ENCODE measurements at places on chromosomes 3 and 15. TPM values are rescaled to one million over a fixed set of nuclear protein-coding genes. Genes with fewer than 3 reads are reported as not detected.

The VEPH1 gene
- total RNA-seq: 0.21 TPM

The STRA6 gene
- 25.8 TPM for total RNA-seq

The LRCH3 gene
- total RNA-seq: 70.2 TPM

The TTLL13 gene
- not detected for total RNA-seq

DNA sequence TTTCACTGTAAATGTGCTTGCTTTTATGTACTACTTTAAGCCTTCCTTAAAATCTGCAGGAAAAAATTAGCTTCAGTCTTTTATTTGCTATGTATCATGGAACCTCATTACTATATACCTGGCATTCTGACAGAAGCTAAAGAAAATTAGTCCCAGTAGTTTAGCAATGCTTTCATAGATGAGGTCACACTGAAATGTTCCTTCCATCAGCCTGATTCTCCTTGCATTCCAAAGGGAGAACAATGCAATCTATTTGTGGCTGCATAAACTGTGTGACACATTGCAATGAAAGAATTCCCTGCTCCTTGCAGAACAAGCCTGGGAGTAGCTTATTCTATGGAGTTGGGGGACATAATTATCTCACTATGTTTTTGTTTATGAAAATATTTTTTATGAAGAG is 691.5 kb upstream of the ARPP21 start:
- no peak for DNase-seq

GRCh38 chr3:130242850-130243569 is 102.5 kb upstream of the COL6A5 start:
- no peak for DNase-seq

DNA sequence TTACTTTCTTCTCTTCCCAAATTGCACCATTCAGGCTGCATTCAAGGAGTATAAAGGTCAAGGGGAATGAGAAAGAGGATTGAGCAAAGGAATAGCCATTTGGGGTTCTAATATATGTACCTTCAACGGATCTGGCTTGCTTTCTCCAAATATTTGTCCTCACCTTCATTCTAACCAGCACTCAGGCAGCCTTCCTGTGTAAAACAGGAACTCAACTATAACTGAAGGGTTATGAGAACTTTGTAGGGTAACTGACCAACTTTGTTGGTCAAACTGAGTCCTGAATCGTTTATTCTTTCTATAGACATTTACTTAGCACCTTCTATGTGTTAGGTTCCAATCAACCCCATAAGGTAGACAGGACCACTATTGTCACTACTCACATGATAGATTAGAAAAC is 5.1 kb upstream of the CPOX start:
- DNase-seq: no peak

DNA sequence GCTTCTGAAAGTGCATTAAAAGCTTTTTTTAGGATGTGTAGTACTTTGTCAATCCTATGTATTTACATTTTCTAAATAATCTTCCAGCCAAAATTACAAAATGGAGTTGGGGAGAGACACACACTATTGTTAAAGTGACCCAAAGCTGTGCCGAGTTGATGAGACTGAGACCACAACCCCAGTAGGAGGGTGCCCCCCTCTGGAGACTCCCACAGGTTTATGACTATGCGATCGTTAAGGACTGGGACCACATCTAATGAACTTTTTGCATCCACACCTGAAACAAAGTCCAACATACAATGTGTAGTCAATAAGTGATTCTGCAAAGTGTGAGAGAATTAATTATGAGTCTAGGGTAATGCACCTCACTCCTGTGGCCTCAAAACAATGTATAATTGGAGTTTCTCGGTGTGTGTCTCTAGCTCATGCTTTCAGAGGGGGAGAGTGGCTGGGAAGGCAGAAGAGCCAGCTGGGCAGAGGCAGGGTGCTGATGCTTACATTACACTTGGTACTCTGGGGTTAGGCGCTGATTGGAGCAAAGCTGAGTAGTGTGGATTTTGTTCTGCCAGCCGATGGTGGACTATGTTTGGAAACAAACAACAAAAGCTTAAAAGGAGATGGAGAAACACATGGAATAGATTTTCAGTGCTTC is 102.8 kb downstream of the KCNH8 start:
- no peak for DNase-seq

- DNase-seq: no peak
Measured at GRCh38 chr3:101890716-101891115, 41.4 kb downstream of the NFKBIZ start.

- DNase-seq: no peak
Measured at GRCh38 chr3:190124067-190124466, 3.4 kb upstream of the P3H2 start.

- DNase-seq: no peak
Measured at GRCh38 chr3:13525827-13526625, 22.9 kb upstream of the FBLN2 start.

Data from osteocyte (in vitro differentiated cells).